ENCODE measurements at places on chromosomes 1 and 21.

GRCh38 chr1:50968158-50968820 lies 1.8 kb upstream of the CDKN2C start:
- peak; percentile 71 for DNase-seq

DNA sequence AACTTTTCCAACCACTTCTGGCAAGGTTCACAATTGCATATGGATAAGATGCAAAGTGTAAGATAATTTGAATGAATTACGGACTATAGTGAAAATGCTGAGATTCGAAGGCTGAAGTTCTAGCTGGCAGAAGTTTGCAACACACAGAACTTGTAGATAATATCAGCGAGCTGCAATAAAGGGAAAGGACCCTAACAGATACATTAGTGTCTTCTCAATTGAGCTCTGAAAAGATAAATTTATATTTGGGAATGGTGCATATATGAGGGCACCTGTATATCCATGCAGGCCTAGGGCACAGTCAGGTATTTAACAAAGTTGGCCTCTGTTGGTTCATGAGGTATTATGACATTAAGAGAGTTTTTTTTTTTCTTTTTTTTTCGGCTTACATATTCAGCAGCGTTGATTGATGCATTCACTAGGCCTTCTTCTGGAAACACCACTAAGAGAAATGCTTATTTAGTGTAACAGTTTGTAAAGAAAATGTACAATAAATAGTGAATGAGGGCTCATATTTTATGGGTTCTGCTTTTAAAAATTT lies 2.2 kb downstream of the NFIA start:
- DNase-seq, result no peak

GRCh38 chr1:110875216-110875731 lies 2.3 kb downstream of the CD53 start:
- DNase-seq, result no peak

DNA sequence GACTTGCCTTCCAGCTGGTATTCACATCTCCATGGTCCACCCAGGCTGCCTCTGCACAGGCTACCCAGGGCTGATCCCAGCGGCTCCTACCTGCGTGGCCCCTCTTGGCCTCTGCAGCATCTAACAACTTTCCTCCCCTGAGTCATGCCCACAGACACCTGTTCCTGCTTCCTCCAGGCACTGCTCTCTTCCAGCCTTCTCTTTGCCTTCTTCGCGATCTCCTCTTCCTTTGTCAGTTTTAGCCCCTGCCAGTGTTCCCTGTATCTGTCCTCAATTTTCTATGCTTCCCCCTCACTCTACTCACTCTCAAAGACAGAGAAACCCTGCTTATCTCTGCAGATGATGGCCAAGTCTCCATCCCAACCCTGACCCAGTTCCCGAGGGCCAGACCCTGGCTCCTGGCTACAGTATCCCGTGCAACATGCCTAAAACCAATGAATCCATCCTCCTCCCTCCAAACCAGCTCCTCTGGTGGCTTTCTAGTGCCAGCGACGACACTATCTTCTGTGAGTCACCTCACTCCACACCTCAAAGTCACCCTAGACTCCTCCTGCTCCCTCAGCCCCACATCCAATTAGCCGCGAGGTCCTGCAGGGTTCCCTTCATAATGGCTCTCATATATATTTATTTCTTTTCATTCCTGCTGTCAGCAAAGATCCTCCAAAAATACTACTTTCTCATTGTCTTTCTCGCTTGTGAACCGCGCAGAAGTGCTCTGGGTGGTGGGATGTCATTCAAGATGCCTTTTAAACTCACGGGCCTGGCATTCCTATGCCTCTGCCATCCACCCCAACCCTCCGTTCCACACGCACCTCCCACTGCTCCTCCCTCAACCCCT lies 259.2 kb downstream of the TOMM20 start:
- no peak for DNase-seq

- no peak for DNase-seq
Measured at GRCh38 chr1:231750818-231751362, 124.3 kb downstream of the DISC1 start.

GRCh38 chr1:228940926-228941325 lies 205.6 kb downstream of the RHOU start:
- DNase-seq, result no peak

DNA sequence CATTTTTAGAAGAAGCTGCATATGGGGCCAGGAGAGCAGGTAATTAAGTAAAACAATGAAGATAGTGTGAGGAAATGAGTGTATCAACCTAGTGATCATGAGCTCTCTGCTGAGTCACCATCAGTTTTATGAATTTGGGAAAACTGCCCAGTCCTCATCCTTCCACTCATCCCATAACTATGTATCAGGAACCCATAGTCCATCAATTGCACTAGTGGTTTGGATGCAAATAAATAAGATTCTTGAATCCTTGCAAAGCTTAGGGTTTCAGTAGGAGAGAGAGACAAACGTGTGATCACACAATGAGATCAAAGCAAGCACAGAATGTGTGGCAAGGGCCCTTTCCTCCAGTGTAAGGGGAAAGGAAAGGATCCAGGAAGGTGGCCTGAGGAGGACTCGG lies 145.6 kb downstream of the ZZZ3 start:
- no peak for DNase-seq

GRCh38 chr1:118985640-118986554 lies 2.2 kb downstream of the TBX15 start:
- DNase-seq, result no peak

DNA sequence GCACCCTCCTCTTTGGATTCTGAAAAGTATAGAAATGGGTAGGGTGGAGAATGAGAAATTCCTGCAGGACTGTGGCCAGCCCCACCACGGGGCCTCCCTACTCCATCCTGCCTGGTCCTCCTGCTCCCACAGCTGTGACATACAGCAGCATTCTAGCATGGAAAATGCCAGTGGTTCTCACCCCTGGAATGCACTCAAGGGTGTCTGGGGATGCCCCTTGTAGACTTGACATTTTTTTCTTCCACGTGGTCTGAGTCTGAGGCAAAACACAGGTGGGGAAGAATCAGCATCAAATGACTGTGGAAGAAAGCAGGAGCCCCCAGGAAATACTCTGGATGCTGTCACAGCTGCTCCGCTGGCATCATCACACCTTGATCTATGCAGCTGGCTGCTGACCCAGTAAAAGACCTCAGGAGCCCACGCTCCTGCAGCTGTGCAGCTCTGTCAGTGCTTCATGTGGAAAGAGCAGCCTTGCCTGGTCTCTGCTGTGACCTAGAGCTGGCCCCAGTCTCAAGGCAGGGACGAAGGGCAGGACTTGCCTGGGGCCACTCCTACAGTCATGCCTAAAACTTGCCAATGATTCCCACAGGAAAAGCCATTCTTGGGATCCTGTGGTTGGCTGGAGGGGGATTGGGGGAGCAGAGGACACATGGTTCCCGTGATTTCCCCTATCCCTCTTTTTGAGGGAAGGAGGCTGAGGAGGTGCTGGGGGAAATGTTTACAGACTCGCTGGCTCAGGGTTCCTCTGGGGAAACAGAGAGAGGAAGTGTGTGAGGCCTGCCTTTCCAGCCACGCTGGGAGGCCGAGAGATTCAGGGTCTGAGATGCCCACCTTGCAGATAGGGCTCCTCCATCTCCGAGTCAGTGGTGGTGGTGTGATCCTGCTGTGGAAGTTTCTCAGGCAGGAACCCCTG lies 10.8 kb upstream of the A3GALT2 start:
- DNase-seq, result no peak

DNA sequence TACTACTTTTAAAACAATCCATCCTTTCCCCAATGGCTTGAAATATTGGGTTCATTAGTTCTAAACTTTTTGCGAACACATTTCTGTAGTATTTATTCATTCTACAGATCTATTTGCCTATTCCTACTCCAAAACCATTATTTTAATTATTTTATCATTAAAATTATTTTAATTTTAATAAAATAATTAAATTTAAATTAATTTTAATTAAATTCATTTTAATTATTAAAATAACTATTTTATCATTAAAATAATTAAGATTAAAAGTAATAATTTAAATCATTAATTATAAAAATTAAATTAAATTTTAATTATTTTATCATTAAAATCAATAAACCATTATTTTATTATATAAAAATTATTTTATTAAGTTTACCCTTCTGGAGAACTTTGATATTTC lies 15.6 kb downstream of the EDEM3 start:
- no peak for DNase-seq

- DNase-seq, result no peak
Measured at GRCh38 chr1:101309334-101310311, 72.8 kb downstream of the S1PR1 start.

GRCh38 chr1:64405833-64406232 lies 64.1 kb upstream of the CACHD1 start:
- DNase-seq, result no peak

DNA sequence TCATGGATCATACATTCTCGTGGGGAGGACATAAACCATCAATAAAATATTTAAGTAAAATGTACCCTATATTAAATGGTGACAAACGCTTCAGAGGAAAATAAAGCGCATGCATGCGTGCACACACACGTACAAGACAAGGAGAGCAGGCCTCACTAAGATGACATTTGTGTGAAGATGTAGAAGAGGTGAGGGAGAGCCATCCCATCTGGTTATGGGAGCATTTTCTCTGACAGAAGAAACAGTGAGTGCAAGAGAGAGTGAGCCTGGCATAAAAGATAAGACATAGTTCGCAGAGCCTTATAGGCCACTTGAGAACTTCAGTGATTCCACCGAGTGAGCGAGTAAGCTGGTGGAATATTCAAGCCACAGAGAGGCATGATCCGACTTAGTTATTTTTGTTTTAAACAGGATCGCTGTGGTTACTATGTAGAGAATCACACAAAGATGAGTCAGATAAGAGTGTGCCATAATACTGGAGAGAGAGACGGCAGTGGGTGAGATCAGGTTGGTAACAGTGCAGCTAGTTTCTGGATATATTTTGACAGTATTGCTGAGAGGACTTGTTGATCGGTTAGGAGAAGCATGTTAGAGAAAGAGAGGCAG lies 624.2 kb downstream of the PLPP3 start:
- no peak for DNase-seq

GRCh38 chr1:240239309-240239708 lies 147.6 kb downstream of the FMN2 start:
- DNase-seq, result no peak

GRCh38 chr1:91609551-91609950 lies 108.9 kb downstream of the CDC7 start:
- DNase-seq, result no peak

GRCh38 chr1:55275151-55275748 lies 60.1 kb upstream of the USP24 start:
- no peak for DNase-seq

DNA sequence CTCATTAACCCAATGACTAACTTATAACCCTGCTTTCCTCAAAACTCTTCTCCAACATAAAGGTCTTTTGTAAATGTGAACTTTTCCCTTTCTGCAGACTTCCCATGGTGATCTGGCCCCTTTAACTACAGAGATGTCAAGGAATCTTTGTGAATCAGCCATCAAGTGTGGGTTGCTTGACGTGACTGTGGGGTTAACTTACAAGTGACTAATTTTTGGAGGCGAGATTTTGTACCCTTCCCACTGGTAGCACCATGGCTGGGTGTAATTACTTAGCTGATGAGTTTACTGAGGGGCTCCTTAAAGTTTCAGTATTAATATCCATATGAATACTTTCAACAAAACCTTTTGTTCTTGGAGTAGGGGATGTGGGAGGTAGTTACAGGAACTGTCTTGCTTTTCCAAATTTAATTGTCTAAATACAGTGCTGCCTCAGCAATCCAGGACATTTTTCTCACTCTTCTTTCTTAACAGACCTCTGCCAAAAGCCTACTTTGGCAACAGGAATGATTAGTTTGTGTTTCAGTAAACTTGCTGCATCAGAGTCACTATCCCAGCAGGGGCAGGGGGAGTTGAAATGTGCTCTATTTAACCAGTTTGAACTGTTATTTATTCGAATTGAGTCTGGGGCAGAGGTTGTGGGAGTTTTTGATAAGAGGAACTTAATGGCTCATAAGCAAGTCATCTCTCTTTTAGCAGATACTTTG lies 217.3 kb upstream of the FGGY start:
- no peak for DNase-seq

- DNase-seq, result no peak
Measured at GRCh38 chr1:44790968-44791801, 3.2 kb upstream of the BEST4 start.

DNA sequence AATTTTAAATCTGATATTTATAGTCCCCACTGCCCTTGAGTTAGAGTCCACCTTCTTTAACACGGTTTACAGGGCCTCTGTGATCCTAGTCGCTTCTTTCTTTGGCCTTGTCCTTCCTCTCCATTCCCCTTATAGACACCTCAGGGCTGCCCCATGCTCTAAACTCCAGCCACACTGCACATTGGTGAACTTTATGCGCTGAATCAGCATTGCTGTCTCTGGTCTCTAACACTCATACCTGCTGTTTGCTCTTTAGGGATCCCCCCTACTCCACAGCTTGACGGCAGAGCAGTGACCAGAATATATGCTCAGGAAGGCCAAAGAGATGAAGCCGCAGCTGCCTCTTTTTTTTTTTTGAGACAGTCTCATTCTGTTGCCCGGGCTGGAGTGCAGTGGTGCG lies 30.2 kb downstream of the PLEKHO1 start:
- DNase-seq, result no peak

- no peak for DNase-seq
Measured at GRCh38 chr1:56576880-56577405, 2.4 kb downstream of the PLPP3 start.

GRCh38 chr1:207831517-207832327 lies 79.2 kb downstream of the CD34 start:
- no peak for DNase-seq

- no peak for DNase-seq
Measured at GRCh38 chr1:168933141-168933805, 173.2 kb upstream of the ATP1B1 start.

GRCh38 chr1:239436286-239436685 lies 49.9 kb downstream of the CHRM3 start:
- no peak for DNase-seq

DNA sequence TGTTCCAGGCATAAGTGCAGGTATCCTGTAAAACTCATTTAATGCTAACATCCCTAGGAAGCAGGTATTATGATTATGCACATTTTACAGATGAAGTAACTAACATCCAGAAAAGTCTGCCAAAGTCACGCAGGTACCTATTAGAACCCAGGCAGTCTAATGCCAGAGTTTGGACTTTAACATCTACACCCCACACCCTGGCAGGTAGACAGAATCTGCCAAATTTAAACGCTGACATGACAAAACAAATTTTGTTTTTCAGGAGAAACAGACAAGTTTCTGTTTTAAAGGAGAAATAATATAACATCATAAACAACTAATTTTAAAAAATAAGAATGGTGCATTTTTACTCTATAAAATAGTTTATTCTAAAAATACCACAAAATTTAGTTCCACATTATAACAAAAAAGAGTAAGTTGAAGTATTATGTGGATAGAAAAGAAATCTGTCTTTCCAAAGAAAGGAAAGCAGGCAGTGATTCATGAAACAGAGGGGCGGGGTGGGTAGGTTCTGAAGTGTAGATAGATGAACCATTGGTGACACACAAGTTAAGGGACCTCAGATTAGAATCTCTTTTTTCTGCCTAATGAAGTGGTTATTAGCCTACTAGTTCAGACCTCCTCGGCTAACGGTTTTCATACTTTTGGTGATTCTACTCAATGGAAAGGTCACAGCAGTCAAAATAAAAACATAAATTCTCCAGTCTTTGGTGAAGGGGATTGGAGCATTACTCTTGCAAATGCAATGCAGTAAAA lies 1.7 kb downstream of the ASPM start:
- DNase-seq, result no peak
